ENCODE measurements at places on chromosomes 5 and 9. TPM values are rescaled to one million over a fixed set of nuclear protein-coding genes. Genes with fewer than 3 reads are reported as not detected.
A peak's percentile ranks its signal among the peaks of the same experiment; 100 is the strongest.

The PTGDS gene
- 4.8 TPM for total RNA-seq

The POU5F2 gene
- total RNA-seq = 0.22 TPM

The TOMM5 gene
- 123 TPM for total RNA-seq

The ESM1 gene
- not detected for total RNA-seq

The UBTD2 gene
- total RNA-seq = 39.9 TPM

The STPG3 gene
- total RNA-seq = not detected

The TMEM38B gene
- 17.1 TPM for total RNA-seq

The CARTPT gene
- not detected for total RNA-seq

The DMGDH gene
- total RNA-seq = 0.37 TPM

DNA sequence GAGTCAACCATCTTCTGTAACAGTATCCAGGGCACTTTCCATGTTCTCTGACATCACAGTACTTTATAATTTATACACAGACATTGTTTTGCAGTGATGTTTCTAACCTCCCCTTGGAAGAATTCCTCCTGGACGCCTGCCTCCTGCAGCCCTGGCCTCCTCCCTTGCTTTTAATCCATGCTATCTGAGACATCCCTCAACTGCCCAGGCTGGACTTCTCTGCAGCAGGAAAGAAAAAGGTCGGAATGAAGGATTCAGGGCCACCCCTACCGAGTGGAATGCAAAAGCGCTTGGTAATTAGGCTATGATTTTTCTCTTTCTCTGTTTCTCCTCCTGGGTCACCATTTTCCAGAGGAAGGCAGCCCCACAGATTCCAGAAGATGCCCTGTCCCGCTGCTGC lies 47.0 kb upstream of the SHC3 start:
- H3K4me3 ChIP-seq = no peak overlapping the region
- no peaks in the 10 kb centered on the region for H3K36me3 ChIP-seq

GRCh38 chr5:177222269-177222668 lies 81.2 kb downstream of the RAB24 start:
- no peaks in the 10 kb centered on the region for H3K4me1 ChIP-seq
- no peaks in the 10 kb centered on the region for H3K27me3 ChIP-seq
- no peak overlapping the region for H3K27ac ChIP-seq
- H3K4me3 ChIP-seq = no peak overlapping the region
- peaks cover 37% of the 10 kb centered on the region for H3K36me3 ChIP-seq

GRCh38 chr9:75087289-75087823 lies 599 bp downstream of the NMRK1 start:
- H3K4me1 ChIP-seq = peaks cover 2% of the 10 kb centered on the region
- H3K36me3 ChIP-seq = 0 out of 2 replicates have a peak, but pooled peaks cover 4% of the 10 kb centered on the region
- no peak overlapping the region for H3K27ac ChIP-seq
- peak overlapping the region; percentile 96 for H3K4me3 ChIP-seq
- no peaks in the 10 kb centered on the region for H3K27me3 ChIP-seq

- no peaks in the 10 kb centered on the region for H3K4me1 ChIP-seq
- H3K27me3 ChIP-seq = no peaks in the 10 kb centered on the region
- no peak for DNase-seq
- H3K27ac ChIP-seq = no peak overlapping the region
Measured at GRCh38 chr5:102596113-102596512, 97.3 kb upstream of the SLCO6A1 start.

DNA sequence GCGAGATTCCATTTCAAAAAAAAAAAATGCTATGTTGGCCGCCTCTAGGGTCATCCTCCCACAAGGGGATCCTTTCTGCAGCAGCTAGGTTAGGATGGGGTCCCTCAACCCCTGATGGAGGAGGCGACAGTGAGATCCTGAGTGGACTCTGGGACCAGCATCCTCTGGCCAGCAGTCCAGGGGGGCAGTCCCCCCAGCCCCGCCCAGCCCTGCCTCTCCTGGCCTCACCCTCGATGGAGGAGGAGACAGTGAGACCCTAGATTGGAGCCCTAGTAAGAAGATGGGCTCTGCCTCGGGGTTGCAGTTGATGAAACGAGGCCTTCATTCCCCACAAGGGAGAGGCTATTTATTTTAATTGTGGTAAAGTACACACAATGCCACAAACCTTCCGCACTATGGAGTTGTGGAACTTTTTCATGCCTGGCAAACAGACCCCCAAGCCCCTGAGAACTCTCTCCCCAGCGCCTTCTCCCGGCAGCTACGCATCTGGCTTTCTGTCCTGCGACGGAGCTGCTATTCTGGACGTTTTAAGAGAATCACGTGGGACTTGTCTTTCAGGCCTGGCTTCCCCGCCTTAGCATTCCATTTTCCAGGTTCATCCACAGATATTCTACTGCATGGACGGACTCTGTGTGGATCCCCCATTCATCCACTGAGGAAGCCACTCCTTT lies 15.8 kb downstream of the VAV2 start:
- H3K4me3 ChIP-seq = no peak overlapping the region
- no peaks in the 10 kb centered on the region for H3K4me1 ChIP-seq
- H3K36me3 ChIP-seq = no peaks in the 10 kb centered on the region
- DNase-seq = no peak
- H3K27me3 ChIP-seq = no peaks in the 10 kb centered on the region

- H3K4me3 ChIP-seq = no peak overlapping the region
- H3K27me3 ChIP-seq = no peaks in the 10 kb centered on the region
- no peaks in the 10 kb centered on the region for H3K4me1 ChIP-seq
- no peak overlapping the region for H3K27ac ChIP-seq
- no peak for DNase-seq
Measured at GRCh38 chr5:82586661-82587310, 308.6 kb upstream of the RPS23 start.

GRCh38 chr9:112224401-112225289 lies 49.5 kb upstream of the SUSD1 start:
- H3K27me3 ChIP-seq = no peaks in the 10 kb centered on the region
- H3K36me3 ChIP-seq = peaks cover 13% of the 10 kb centered on the region
- no peak for DNase-seq
- H3K27ac ChIP-seq = no peak overlapping the region
- H3K4me1 ChIP-seq = no peaks in the 10 kb centered on the region

GRCh38 chr5:135106610-135107471 lies 72.8 kb upstream of the PITX1 start:
- H3K4me1 ChIP-seq = no peaks in the 10 kb centered on the region
- DNase-seq = no peak
- H3K36me3 ChIP-seq = no peaks in the 10 kb centered on the region
- no peak overlapping the region for H3K4me3 ChIP-seq

- H3K36me3 ChIP-seq = peaks cover 10% of the 10 kb centered on the region
- no peak for DNase-seq
- H3K27ac ChIP-seq = no peak overlapping the region
- no peak overlapping the region for H3K4me3 ChIP-seq
- H3K4me1 ChIP-seq = no peaks in the 10 kb centered on the region
Measured at GRCh38 chr5:88288528-88289197, 20.0 kb upstream of the TMEM161B start.

- DNase-seq = no peak
- H3K4me3 ChIP-seq = no peak overlapping the region
- no peaks in the 10 kb centered on the region for H3K4me1 ChIP-seq
- no peaks in the 10 kb centered on the region for H3K36me3 ChIP-seq
- no peaks in the 10 kb centered on the region for H3K27me3 ChIP-seq
Measured at GRCh38 chr5:94777056-94777880, 158.8 kb downstream of the SLF1 start.

DNA sequence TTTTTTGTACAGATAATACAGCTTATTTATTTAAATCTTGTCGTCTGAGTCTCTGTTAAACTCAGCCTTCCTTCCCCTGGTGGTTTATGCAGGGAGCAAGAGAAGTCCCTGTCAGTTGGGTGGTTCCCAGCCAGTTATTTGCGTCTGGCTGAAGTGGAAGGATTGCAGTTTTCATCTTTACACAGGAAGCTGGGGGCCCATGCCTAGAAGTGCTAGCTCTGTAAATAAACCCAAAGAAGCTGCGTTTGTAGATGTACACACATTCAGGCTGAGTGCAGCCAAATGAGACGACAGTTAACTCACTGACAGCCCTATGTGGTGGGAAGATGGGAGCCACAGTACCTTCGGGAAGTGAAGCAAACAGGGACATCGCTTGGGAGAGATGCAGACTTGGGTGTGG lies 122.1 kb downstream of the SAXO1 start:
- DNase-seq = no peak
- no peak overlapping the region for H3K4me3 ChIP-seq
- no peaks in the 10 kb centered on the region for H3K36me3 ChIP-seq

DNA sequence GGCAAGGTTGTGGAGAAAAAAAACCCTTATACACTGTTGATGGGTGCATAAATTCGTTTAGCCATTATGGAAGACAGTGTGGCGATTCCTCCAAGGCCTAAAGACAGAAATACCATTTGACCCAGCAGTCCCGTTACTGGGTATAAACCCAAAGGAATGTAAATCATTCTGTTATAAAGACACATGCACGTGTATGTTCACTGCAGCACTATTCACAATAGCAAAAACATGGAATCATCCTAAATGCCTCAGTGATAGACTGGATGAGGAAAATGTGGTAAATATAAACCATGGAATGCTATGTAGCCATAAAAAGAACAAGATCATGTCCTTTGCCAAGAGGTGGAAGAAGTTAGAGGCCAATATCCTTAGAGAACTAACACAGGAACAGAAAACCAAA lies 119.9 kb upstream of the PRR16 start:
- H3K4me1 ChIP-seq = no peaks in the 10 kb centered on the region
- no peak for DNase-seq
- no peaks in the 10 kb centered on the region for H3K27me3 ChIP-seq
- H3K4me3 ChIP-seq = no peak overlapping the region

DNA sequence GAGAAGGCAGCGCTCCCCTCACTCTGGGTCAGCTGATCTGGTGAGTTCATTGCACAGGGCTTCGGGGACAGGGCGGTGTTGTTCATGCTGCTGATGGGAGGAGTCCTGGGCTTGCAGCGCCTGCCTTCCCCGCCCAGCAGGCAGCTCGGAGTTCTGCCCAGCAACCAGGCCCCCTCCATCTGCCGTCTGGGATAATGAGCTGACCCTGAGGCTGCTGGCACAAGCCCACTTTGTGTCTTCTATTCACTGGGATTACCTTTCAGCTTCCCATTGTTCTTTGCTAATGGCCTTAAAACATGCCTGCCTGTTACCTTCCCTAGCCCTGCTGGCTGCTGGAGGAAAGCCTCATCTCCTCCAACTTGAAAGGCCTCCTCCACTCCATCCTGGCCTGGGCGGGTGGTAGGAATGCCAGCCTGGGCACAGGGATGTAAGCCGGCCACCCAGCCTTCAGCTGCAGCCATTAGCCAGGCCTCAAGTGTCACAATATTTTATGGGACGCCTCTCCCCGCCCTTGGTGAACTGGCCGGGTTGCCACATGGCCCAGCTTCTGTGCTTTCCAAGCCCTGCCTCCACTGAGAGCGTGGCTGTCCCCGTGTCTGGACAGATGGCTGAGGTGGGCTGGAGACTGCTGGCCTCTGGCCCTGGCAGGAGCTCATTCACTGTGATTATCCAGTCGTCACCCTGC lies 70.4 kb downstream of the GADD45G start:
- DNase-seq = peak; percentile 86
- H3K27me3 ChIP-seq = no peaks in the 10 kb centered on the region
- H3K4me3 ChIP-seq = no peak overlapping the region
- peaks cover 3% of the 10 kb centered on the region for H3K36me3 ChIP-seq
- H3K4me1 ChIP-seq = peaks cover 16% of the 10 kb centered on the region

GRCh38 chr5:84274585-84275468 lies 109.9 kb downstream of the EDIL3 start:
- H3K36me3 ChIP-seq = no peaks in the 10 kb centered on the region
- no peak overlapping the region for H3K27ac ChIP-seq
- no peak overlapping the region for H3K4me3 ChIP-seq
- H3K27me3 ChIP-seq = no peaks in the 10 kb centered on the region
- DNase-seq = no peak

Measured in H9 (cell line).